Fibroblast of skin of left biceps (primary cell): ENCODE measurements at places on chromosomes 5 and 9.

- no peak for DNase-seq
Measured at GRCh38 chr5:64822320-64822719, 53.6 kb downstream of the CWC27 start.

DNA sequence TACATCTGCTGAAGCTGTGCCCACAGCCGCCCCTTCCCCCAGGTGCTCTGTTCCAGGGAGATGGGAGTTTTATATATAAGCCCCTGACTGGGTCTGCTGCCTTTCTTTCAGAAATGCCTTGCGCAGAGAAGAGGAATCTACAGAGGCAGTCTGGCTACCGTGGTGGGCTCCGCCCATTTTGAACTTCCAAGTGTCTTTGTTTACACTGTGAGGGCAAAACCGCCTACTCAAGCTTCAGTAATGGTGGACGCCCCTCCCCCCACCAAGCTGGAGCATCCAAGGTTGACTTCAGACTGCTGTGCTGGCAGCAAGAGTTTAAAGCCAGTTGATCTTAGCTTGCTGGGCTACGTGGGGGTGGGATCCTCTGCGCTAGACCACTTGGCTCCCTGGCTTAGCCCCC, 41.3 kb downstream of the RANBP17 start:
- no peak for DNase-seq

- DNase-seq: no peak
Measured at GRCh38 chr9:136720251-136720897, 8.0 kb downstream of the DIPK1B start.

DNA sequence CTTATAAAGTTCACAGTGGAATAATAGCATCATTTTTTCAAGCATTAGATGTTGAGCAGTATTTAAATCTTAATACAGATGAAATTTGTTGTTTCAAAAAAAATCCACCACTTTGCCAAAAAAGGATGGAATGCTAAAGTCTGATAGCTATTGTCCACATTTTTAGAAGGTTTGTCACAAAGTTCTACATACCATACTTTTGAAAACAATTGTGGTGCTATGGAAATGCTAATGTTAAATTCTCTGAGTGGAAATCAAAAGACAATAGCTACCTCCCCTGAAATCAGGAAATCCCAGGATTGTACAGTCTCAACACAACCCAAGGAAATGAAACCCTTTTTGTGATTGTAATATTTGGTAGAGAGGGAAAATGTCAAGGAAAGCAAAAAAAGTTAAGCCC, 19.3 kb upstream of the GRAMD2B start:
- DNase-seq: peak; percentile 66

DNA sequence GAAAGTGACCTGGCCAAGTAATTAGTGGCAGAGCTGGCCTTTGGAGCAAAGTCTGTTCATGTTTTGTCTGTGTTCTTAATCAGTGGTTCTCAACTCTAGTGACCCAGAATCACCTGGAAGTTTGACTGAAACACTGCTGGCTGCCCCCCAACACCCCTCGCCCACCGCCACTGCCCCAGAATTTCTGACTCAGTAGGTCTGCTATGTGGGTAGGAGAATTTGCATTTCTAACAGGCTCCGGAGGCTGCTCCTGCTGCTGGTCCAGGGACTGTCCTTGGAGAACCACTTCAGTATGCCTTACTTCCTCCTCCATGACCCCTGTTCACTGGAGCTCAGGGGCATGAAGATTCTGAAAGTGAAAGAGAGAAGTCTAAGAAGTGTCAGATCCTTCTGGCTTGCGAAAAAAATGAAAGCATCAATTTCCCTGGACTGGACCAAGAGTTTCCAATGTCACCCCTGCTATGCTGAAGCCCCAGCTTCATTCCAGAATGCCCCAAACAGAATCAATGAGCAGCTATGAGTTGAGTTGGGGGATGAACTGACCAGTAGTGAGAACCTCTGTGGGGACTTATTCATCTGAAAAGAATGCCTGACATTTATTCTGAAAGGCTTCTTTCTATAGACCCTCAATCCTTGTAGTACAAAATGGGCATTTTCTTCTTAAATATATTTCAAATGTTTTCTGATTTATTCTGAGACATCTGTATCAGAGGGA, 20.8 kb upstream of the COL15A1 start:
- no peak for DNase-seq

DNA sequence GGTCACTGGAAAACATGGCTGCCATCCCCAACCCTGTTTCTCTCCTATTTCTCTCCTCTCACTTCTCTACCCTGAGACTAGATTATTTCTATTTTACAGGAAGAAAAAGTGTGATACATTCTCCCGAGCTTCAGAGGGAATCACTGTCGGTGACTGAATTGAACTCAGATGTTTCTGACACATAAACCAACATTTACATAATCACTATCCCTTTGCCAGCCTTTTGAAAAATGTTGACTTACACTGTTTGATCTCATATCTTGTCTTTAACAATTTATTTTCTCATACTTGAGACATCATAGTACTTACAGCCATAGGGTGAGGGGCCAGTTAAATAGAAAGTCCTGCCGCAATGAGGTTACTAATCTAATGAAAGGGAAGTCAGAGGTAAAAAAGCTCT, 25.1 kb upstream of the PPP2CA start:
- no peak for DNase-seq

GRCh38 chr9:132090771-132091170, 11.1 kb upstream of the MED27 start:
- DNase-seq: no peak

DNA sequence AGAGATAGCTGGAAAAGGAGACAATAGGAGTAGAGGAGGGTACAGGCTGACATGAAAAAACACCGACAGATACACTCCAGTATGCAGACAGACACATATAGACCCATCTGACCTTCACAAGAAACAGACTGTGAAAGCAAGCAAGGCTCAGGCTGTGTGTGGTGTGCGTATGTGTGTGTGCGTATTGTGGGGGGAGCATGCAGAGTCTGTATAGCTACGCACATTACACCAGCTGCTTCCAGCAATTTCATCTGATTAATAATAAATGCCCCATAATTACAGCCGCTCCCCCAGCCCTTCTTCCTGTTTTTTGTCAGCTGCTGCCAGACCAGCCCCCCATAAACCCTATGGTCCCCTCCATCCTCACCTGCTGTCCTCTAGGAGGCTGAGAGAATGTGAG, 6.7 kb downstream of the CNTFR start:
- no peak for DNase-seq

DNA sequence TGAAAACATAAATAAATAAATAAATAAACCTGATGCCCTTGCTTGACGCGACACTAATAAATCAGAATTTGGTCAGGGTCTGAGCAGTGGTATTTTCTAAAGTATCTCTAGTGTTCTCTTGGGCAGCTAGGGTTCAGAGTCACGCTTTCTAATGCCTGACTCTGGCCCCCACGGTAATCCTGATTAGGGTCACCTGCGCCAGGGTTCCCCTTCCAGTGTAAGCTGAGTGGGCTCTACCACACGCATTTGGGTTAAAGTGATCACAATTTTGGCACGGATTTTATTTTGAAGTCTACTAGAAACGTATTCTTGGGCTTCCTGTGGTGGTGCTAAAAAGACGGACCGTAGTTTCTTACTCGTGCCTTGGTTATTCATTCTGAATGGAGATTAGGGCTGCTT, 651 bp downstream of the TTC1 start:
- DNase-seq: no peak

GRCh38 chr5:176818391-176819098, 8.2 kb downstream of the UNC5A start:
- DNase-seq: no peak

DNA sequence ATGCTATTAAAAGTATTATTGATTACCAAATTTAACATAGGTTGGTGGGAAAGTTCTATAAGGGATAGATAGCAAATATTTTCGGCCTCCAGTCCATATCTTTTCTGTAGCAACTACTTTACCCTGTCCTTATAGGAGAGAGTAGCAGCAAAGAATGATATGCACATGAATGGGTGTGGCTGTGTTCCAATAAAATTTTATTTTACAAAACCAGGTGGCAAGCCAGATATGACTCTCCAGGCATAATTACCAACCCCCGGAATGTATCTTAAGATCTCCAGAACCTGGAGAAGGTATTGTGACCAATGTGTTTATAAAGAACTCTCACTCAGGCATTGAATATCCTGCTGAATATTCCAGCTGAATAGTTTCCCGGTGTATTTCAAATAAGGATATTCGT, 1461.2 kb downstream of the MAT2B start:
- DNase-seq: no peak

- no peak for DNase-seq
Measured at GRCh38 chr5:78653681-78654366, 5.3 kb upstream of the LHFPL2 start.

DNA sequence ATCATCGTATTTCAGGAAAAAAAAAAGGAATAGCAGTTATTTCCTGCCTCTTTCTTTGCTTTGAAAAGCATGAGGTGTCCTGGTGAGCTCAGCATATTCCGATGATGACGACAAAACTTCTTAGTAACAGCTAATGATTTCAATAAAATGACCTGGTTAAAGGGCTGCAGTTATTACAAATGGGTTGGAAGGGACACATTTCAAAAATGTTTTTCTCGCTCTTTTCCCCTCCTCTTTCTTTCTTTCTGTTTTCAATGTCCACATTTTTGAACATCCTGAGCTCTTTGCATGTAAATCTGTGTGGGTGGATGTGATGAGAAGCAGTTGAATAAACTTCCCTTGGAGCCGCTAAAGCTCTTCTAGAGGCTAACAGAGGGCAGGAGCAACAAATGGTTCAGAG, 186.8 kb upstream of the SLC27A6 start:
- DNase-seq: no peak

GRCh38 chr5:174082286-174082685, 36.8 kb downstream of the NSG2 start:
- DNase-seq: no peak

DNA sequence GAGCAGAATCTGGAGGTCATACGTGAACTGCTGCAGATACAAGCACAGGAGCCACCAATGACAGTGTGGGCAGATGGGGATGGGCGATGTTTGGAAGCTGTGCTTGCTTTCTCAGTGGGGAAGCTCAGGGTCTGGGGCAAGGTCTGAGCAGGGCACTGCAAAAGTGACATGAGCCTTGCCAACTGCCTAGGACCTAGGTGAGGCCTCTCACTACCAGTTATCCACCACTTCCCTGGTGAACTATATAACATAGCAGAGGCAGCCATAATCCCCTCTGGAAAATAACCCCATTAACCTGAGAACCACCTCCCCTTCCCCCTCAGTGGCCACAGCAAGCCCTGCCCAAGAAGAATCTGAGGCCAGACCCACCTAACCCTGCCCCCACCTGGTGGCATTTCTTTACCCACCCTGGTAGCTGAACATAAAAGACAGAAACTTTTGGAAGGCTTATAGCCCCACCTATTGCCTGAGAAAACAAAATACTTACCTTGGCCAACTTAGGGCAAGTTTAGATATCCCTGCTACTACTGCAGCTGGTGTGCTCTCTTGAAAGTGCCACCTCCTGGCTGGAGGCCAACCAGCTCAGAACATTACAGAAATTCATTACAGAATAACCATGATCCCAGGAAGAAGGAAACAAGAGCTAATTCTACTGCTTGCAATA, 18.8 kb upstream of the SPEF2 start:
- DNase-seq: no peak

DNA sequence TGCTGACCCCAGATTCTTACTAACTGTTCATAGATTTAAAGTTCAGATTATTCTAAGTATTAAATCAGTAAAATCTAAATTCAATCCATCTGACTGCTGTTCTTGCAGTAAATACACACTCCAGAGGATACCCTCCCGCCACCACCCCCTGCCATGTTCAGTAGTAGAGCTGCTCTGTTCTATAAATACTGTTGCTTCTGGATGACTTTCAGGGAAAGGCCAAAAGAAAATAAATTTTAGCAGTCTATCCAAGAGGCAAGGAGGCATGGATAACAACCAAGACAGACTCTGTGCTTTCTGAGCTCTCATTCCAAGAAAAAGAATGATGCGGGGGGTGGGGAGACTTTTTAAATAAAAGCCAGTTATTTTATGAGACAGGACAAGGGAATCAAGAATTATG, 115.1 kb downstream of the ADAMTS6 start:
- DNase-seq: no peak

- DNase-seq: no peak
Measured at GRCh38 chr5:110836851-110837250, 98.0 kb downstream of the SLC25A46 start.

DNA sequence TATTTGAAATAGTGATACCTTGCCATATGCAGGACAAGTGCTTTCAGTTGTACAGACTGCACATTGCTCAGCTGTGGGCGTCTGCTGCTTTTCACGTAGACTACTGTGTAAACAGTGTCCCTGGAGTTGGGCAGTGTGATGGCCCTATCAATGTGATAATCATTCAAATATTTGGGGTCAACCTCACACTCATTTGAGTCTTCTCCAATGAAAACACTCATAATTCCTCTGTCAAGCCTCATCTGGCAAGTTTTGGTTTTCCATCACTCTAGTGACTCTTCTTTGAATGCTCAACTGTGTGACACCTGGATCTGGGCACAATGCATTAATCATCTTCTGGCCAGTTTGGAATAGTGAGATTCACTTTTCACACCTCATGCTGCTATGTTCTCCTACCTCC, 64.4 kb downstream of the UGCG start:
- DNase-seq: no peak

DNA sequence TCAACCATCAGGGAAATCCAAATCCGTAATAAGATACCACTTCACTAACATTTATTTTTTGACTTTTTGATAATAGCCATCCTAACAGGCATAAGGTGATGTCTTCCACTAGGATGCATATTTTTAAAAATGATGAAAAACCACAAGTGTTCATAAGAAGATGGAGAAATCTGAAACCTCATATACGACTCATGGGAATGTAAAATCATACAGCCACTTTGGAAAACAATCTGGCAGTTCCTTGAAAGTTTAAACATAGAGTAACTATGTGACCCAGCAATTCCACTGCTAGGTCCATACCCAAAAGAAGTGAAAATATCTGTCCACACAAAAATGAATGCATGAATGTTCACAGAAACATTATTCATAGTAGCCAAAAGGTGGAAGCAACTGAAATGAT, 431.0 kb downstream of the ENC1 start:
- DNase-seq: no peak

- peak; percentile 30 for DNase-seq
Measured at GRCh38 chr5:28156981-28157380, 1118.6 kb upstream of the CDH9 start.

GRCh38 chr5:173410459-173411233, 82.4 kb upstream of the STC2 start:
- DNase-seq: no peak

DNA sequence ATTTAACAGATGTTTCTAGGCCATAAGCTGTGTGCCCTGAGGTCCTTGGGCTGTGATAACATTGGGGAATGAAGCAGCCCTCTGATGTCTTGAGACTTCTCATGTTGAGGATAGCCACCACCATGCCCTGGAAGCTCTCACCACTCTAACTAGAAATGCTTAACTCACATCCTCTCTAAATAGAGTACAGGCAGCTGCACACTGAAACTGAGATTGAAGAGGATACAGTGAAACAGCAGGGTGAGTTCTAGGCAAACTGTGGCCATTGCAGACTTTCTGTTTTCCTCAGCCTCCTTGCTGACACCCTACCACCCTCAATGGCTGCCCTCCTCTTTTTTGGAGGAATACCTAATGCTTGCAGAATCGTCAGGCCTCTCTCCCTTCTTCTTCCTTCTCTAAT, 22.4 kb downstream of the UTP15 start:
- DNase-seq: no peak

- DNase-seq: no peak
Measured at GRCh38 chr9:136847826-136848392, 1.3 kb upstream of the PHPT1 start.

GRCh38 chr5:72138943-72139521, 31.8 kb downstream of the MAP1B start:
- DNase-seq: peak; percentile 90
